ENCODE measurements at places on chromosomes 6 and 20.

DNA sequence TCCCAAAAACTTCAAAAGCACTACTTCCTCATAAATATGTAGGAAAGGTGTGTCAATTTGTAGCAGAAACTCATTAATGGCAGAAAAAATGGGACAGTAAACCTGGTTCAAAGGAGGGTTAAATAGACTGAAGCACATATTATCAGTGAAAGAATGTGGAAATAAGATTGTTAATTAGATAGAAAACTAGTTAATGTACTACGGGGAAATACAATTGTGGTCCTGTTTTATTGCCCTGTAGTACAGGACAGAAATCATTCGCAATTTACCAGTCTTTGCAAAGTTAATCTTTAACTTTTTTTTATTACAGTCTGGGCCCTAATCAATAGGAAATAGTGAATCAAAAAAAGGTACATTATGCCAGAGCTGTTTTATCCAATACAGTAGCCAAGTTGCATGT lies 82.0 kb upstream of the PAK5 start:
- no peak for DNase-seq

- DNase-seq = no peak
These were observed 5.0 kb downstream of the FOXP4 start for GRCh38 chr6:41551086-41551700.

GRCh38 chr20:408843-409696 lies 971 bp downstream of the RBCK1 start:
- no peak for DNase-seq

DNA sequence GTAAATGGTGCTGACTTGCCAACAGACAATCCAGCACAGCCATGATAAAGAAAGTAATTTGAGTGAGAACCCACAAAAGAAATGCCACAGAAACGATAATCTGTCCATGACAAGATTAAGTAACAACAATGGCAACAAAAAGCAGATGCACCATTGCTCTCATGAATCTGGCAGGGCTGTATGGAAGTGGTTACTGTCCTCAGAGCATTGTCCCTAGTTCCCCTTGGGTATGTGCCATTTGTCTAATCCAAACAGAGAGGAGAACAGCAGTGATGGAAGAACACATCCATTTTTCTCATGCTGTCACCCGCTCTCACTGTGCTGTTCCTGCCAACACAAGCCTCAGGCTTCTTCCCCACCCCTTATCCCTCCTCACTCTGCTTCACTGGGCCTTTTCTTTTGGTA lies 65.8 kb downstream of the REV3L start:
- DNase-seq = no peak
